Heart right ventricle (tissue), 16 donors: ENCODE measurements at places on chromosomes 7 and 10. TPM values are rescaled to one million over a fixed set of nuclear protein-coding genes. Genes with fewer than 3 reads are reported as not detected.

MBL2 gene
- not detected for polyA plus RNA-seq

CNPY1 gene
- not detected for polyA plus RNA-seq

SP4 gene
- 1.6 TPM for polyA plus RNA-seq

C10orf62 gene
- polyA plus RNA-seq, result 2.4 TPM

STOX1 gene
- polyA plus RNA-seq, result 0.22 TPM

DNA sequence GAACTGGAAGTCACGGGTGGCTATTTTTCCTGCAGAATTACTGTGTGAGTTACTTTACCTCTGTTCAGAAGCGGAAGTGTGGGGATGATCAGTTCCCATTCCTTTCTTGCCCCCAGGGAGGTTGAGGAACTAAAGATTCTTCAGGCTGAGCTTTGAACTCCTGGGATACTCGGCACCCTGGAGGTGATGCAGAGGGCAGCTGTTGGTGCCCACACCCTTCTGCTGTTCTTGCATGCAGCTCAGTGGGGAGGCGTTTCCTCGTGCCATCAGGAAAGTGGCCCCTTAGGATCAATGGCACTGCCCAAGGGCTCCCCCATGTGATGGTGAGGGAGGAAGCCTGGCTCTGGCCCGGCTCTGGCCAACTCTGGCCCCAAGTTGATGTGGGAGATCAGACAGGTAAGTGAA is 44.7 kb upstream of the MXI1 start:
- H3K4me1 ChIP-seq, result no peaks in the 10 kb centered on the region
- H3K27ac ChIP-seq, result no peak overlapping the region
- peaks cover 20% of the 10 kb centered on the region for H3K27me3 ChIP-seq
- no peak overlapping the region for H3K4me3 ChIP-seq

DNA sequence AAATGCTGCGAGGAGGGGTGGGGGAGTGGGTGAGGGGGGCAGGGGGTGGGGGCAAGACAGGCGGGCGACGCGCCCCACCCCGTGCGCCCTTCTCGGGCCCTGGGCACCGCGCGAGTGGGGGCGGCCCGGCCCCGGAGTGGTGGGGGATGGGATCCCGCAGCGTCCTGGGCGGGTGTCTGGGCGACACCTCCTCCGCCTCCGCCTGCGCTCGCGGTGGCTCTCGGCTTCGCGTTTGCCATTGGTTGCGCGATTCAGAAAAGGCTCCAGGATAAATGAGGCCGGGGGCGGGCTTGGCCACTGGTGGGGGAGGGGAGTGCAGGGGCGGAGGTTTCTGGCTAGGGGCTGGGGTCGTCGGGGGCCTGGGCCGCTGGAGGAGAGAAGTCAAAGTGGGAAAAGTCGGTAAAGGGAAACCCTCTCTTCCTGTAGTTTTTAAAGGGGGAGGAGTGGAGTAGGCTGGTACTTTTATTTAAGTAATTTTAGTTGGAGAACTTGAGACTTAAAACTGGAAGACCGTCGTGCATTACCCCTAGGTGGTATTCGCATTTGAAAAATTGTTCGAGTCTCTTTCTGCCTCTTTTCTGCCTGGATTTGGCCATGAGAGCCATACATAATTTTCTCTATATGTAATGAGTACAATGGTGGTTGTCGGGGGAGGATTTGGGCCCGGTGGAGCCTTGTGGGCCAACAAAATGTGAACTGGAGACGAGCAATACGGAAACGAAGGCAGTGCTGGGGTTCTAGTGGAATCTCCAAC is 992 bp upstream of the IGF2BP3 start:
- no peak overlapping the region for H3K27ac ChIP-seq
- H3K4me1 ChIP-seq, result peaks cover 22% of the 10 kb centered on the region
- H3K27me3 ChIP-seq, result peaks cover 100% of the 10 kb centered on the region
- peak; percentile 17 for DNase-seq
- no peaks in the 10 kb centered on the region for H3K36me3 ChIP-seq

DNA sequence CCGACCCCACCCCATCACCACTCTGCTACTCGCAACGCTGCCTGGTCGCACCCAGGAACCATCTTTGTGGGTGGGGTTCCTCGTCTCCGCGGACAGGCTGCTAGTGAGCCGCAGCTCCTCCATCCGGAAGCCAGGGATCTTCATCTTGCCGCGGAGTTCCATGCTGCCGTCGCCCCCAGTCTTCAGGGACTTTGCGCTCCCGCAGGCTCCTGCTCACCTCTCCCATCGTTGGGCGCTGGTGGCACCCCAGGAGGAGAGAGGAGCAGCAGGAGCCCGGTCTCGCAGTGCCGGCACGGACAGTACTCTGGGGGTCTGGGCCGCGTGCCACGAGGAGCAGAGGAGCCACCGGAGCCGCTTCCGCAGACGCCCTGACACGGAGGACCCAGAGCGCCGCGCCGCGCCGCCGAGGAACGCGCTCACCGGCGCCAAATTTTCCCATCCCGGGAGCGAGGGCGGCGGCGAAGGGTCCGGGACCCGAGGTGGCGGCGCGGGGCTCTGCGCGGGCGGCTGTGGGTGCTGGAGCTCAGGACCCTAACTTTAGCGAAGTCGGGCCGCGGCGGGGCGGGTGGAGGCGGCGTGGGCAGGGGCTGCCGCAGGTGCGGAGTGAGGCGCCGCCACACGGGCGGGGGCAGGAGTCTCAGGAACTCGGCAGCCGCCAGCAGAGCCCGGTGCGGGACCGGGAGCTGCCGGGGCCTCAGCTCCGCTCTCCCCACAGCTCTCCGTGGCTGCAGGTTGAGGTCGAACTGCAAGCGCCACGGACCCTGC is 750.1 kb upstream of the SORCS1 start:
- DNase-seq, result no peak
- H3K4me1 ChIP-seq, result no peaks in the 10 kb centered on the region
- H3K27me3 ChIP-seq, result peaks cover 4% of the 10 kb centered on the region
- no peak overlapping the region for H3K27ac ChIP-seq

DNA sequence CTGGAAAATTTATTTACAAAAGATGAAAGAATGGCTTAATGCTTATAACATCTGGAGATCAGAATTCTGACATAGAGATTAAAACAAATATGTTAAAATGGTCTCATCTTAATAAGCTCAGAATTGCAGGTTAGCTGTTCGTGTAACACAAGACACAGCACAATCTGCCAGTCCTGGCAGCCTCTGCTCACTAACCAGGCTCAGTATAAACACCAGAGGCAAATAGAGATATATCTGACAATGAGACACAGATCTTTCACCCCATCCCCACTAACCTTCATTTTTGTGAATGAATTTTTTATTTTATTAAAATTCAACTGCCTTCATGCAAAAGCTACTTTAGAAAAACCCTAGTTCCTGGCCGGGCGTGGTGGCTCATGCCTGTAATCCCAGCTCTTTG is 51.8 kb downstream of the RELN start:
- no peaks in the 10 kb centered on the region for H3K27me3 ChIP-seq
- H3K36me3 ChIP-seq, result no peaks in the 10 kb centered on the region
- no peak for DNase-seq
- no peak overlapping the region for H3K4me3 ChIP-seq
- no peak overlapping the region for H3K27ac ChIP-seq

- no peaks in the 10 kb centered on the region for H3K27me3 ChIP-seq
- DNase-seq, result peak; percentile 31
- no peak overlapping the region for H3K4me3 ChIP-seq
These were observed 75.5 kb downstream of the ZNF777 start for GRCh38 chr7:149385195-149385950.

GRCh38 chr10:45450866-45451265 is 76.8 kb downstream of the ALOX5 start:
- DNase-seq, result no peak
- H3K4me3 ChIP-seq, result no peak overlapping the region
- H3K4me1 ChIP-seq, result peaks cover 30% of the 10 kb centered on the region
- no peak overlapping the region for H3K27ac ChIP-seq
- H3K36me3 ChIP-seq, result peaks cover 5% of the 10 kb centered on the region

DNA sequence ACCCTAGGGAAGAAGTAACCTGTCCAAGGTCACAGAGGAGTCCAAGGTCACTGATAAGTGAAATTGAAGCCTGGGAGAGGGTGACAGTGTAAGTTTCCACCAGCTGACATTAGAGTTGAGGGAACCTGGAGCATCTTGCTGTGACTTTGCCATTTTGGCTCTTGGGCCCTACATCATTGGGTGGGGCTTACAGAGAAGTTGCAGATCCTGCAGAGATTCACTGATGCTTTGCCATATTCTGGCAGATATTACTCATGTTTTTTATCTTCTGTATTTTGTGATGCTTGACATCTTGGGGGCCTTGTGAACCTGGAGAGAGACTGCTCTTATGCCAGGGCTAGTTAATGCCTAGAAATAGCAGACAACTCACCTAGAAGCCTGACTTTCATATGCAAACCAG is 36.5 kb downstream of the SMKR1 start:
- no peak overlapping the region for H3K27ac ChIP-seq
- no peak overlapping the region for H3K4me3 ChIP-seq
- H3K4me1 ChIP-seq, result no peaks in the 10 kb centered on the region
- DNase-seq, result no peak
- H3K27me3 ChIP-seq, result peaks cover 5% of the 10 kb centered on the region

DNA sequence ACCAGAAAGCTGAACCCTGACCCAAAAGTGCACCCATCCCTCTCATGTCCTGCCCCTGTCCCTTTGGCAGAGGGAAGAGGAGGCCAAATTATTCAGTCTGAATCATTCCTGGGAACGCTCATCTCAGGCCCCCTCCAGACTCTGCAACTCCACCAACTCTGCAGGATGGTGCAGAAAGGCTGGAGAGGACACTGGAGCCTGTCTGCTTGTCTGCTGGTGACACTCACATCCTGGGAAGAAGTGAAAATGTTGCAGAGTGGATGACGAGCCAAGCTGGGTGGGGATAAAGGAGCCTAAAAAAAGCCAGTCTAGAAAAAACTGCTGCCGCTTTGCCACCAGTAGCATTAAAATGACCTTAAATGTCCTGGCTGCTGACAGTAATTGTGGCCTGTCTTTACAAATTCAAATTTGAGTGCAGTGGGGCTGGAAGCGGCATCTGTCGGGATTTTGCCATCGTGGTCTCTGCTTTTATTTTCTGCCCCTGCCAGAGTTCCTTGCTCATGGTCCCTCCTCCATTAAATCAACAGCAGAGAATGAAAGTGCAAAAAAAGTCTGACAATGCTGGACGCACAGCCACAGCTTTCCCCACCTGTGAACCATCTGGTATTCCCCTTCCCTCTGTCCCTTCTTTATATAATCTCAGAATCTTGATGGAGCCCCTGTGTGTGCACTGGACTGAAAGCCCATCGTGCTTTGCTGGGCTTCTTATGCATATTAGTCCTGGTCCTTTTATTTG is 63.9 kb downstream of the STK17A start:
- H3K27me3 ChIP-seq, result no peaks in the 10 kb centered on the region
- DNase-seq, result no peak
- no peak overlapping the region for H3K4me3 ChIP-seq

DNA sequence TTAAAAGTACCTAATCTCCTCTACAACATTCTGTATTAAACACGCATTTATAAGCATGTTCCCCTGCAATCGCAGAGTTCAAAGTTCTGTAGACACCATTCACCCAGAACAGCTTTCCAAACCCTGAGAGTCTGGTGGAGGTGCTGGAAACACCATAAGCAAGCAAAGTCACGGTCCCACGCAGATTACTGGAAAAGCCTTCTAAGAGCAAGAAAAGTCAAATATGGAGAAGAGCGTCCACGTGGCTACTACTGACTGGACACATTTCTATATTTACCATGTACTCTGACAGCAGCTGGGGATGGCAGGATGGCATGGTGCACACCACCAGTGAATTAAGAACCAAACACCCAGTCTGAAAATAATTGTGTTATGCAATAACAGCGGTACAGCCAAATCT is 97.7 kb downstream of the PARD3 start:
- peaks cover 32% of the 10 kb centered on the region for H3K4me1 ChIP-seq
- H3K27me3 ChIP-seq, result no peaks in the 10 kb centered on the region
- no peak overlapping the region for H3K27ac ChIP-seq

- no peak overlapping the region for H3K27ac ChIP-seq
- no peaks in the 10 kb centered on the region for H3K36me3 ChIP-seq
- no peaks in the 10 kb centered on the region for H3K4me1 ChIP-seq
- no peak overlapping the region for H3K4me3 ChIP-seq
- H3K27me3 ChIP-seq, result no peaks in the 10 kb centered on the region
These were observed 8.4 kb upstream of the SCART1 start for GRCh38 chr10:133445268-133445732.

DNA sequence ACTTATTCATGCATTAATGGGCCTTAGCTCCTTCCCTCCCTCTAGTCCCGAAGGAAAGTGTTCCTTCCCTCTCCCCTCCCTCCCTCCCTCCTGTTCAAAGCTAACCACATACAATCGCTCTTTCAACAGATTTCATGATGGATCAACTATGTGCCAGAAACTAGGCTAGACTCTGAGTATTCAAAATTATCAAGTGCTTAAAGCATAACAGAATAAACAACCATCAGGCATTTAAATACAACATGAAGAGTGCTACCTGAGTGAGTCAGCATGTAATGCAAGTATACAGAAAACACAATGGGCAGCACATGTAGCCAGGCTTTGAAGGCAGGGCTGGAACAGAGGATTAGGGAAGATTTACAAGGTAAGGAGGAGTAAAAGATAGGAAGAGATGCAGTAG is 11.3 kb downstream of the CHCHD3 start:
- H3K4me1 ChIP-seq, result peaks cover 39% of the 10 kb centered on the region
- no peak for DNase-seq
- H3K4me3 ChIP-seq, result no peak overlapping the region
- H3K27me3 ChIP-seq, result no peaks in the 10 kb centered on the region
- H3K27ac ChIP-seq, result no peak overlapping the region

DNA sequence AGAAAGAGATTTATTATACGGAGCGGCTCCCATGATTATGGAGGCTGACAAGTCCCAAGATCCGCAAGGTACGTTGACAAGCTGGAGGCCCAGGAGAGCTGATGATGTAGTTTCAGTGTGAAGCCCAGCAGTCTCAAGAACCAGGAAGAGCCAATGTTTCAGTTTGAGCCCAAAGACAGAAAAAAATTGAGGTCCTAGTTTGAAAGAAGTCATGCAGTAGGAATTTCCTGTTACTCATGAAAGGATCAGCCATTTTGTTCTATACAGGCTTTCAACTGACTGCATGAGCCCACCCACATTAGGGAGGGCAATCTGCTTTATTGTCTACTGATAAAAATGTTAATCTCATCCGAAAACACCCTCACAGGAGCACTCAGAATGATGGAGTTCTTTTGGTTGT is 51.5 kb downstream of the CCDC71L start:
- no peak overlapping the region for H3K27ac ChIP-seq
- no peaks in the 10 kb centered on the region for H3K4me1 ChIP-seq
- no peak overlapping the region for H3K4me3 ChIP-seq
- DNase-seq, result no peak

GRCh38 chr7:42392826-42393225 is 155.8 kb upstream of the GLI3 start:
- H3K27me3 ChIP-seq, result peaks cover 7% of the 10 kb centered on the region
- H3K36me3 ChIP-seq, result no peaks in the 10 kb centered on the region
- H3K27ac ChIP-seq, result no peak overlapping the region
- no peak for DNase-seq
